Tibial artery (tissue), 4 donors: ENCODE measurements at places on chromosomes 5 and 9.
A peak's percentile ranks its signal among the peaks of the same experiment; 100 is the strongest.

DNA sequence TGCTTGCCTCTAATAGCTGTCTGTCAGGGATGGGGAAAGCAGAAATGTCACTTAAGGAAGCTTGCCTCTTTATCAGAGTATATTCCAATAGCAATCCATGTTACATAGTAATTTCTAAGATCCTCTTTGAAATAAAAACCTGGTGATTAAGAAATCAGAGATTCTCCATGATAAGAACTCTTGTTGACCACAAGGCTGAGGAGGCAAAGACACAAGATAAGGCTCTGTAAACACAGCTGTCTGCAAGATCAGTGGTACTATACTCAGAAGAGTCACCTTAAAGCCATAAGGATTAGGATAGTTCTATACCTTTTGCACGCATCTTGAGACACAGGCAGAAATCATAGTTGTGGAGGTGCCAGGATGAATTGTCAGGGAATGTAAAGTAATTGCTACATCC, 40.3 kb downstream of the HEXB start:
- DNase-seq: no peak

DNA sequence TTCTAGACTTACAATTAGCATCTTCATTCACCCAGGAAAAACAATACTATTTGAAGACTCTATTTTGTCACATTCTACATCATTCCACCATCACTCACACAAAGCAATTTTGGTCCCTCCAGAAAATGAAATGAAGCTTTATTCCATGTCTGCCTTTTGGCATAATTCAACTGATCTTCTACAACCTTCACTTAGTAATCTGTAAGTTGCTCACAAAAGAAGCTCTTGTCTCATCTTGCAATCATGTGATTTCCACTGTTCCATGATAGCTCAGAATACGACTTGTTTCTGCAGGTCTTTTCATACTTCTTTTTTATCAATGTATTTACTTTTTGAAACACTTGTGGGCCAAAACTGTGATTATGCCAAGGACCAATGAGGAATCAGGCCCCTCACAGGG, 261.9 kb upstream of the NR4A3 start:
- DNase-seq: no peak

DNA sequence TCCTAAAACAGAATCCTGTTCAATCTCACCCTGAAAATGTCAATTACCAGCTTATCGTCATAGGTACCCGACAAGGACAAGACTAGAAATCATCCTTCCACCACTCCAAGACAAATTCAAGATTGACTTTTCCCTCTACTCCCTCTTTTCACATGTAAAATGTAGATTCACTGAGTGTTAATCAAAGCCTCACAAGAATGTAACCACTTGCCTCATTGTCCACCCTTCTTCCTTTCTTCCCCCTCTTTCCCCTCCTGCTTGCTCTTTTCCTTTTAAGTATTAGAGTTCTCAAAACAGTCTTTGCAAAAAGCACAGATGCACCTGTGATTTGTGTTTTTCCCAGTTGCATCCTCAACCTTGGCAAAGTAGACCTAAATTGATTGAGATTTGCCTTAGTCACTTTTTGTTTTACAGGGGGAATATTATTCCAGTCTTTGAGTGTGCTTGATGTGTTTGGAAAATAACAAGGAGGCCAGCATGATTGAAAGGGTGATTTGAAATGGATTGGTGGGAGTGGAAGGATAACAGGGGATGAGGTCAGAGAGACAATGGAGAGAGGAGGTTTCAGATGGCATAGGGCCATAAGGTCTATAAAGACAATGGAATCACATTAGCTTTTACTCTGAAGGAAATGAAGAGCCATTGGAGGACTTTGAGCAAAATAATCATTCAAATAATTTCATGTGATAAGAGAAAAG, 231.3 kb upstream of the TYRP1 start:
- DNase-seq: no peak

- DNase-seq: no peak
These were observed 71.5 kb downstream of the PDE8B start for GRCh38 chr5:77281969-77282336.

GRCh38 chr5:148014276-148014675, 49.5 kb upstream of the SPINK5 start:
- no peak for DNase-seq

- no peak for DNase-seq
These were observed 486.8 kb downstream of the PSAT1 start for GRCh38 chr9:78783743-78784142.

GRCh38 chr5:147732291-147732883, 50.1 kb downstream of the JAKMIP2 start:
- no peak for DNase-seq

DNA sequence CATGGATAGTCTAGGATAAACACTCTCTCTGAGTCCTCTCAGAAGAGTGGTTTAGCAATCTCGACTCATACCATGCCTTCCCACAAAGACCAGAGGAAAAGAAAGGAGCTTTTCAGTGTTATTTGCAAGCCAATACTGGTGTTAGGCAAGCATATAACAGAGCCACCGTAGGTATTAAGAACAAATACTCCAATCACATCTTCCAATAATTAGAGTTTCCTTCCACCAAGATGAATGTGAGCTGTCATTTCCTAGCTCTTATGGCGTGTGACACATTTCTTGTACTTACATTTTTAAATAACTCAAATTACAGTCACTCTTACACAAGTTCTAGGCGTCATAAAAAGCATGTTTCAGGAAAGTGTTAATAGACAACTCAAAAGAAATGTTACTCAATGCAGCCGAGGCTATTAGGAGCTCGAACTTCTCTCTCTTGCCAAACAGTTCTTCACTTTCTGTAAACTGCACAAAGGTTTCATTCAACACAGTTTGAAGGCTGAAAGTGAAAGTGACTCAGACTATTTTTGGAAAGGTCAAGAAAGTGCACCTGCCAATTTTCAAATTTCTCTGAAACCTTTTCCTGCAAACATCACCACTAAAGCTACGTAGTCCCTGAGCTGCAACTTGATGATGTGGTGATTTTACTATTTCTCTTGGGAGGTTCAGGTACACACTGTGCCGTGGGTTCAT, 153.8 kb downstream of the AUH start:
- DNase-seq: no peak

GRCh38 chr9:113992994-113993393, 85.1 kb downstream of the AMBP start:
- no peak for DNase-seq

- no peak for DNase-seq
These were observed 127.7 kb downstream of the GCNT1 start for GRCh38 chr9:76586390-76587314.

GRCh38 chr5:10059980-10060379, 189.7 kb downstream of the ATPSCKMT start:
- no peak for DNase-seq

- DNase-seq: no peak
These were observed 206.0 kb upstream of the DMRTA1 start for GRCh38 chr9:22240619-22241018.

- DNase-seq: no peak
These were observed 17.5 kb downstream of the ATOX1 start for GRCh38 chr5:151740958-151741373.

DNA sequence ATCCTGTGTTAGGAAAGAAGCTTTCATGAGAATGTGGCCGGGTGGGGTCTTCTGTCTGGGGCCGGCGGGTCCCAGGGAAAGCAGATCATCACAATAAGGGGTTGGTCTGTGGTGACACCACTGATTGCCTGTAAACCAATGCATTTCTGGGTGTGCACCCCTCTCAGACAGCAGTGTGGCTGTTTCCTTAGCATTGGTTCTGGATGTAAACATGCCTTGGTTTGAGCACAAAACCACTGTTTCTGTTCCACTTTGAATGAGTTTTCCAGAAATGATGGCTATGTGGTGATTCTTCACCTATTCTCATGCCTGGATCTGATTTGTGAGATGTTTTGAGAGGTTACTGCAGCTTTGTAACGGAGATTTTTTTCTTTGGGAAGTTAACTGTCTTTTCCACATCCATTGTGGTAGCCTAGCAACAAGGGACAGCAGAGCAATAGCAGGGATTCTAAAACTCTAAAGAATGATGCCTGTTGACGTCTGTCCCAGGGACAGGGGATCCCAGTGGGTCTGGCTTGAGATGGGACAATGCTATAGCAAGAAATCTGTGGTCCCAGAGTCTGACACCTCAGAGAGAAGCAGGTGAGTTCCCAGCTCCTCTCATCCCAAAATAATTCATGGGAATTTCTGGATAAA, at the start of gene CCDC192:
Gene CCDC192, plus strand, starts transcription at position 466 of the 636 bp plus-strand sequence. Its CDS starts 55 bp downstream, at position 521.
- DNase-seq: no peak

DNA sequence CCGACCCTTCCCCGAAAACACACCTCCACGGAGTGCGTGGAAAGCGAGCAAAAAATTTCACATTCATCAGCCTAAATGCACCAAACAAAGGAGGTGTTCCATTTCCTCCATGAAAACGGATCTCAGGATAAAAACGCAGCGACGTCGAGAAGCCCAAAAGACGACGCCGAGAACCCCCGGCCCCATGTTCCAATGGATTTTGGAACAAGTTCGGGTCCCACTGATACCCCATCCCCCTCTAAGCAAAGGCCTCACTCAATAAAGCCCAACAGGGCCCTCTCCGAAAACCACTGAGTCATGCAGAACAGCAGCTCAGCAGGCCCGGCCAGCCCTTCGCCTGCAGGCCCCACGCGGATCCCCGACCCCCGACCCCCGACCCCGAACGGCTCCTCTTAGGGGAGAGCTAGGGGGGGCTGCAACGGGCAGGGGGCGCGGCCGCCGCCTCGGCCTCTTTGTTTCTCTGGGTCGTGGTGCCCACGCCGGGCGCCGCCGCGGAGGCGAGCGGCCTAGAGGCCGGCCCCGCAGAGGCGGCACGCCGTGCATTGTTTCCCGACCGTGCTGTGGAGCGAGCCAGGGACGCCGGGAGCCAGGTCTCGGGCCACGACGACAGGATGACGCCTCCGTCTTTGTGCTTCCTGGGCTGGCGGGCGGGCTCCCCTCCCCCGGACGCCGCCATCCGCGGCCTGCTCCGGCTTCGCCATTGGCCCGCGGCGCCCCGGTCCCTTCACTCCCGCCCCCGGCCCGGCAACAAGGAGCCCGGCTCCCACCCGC, 915 bp downstream of the ZFAND5 start:
- DNase-seq: peak; percentile 83

DNA sequence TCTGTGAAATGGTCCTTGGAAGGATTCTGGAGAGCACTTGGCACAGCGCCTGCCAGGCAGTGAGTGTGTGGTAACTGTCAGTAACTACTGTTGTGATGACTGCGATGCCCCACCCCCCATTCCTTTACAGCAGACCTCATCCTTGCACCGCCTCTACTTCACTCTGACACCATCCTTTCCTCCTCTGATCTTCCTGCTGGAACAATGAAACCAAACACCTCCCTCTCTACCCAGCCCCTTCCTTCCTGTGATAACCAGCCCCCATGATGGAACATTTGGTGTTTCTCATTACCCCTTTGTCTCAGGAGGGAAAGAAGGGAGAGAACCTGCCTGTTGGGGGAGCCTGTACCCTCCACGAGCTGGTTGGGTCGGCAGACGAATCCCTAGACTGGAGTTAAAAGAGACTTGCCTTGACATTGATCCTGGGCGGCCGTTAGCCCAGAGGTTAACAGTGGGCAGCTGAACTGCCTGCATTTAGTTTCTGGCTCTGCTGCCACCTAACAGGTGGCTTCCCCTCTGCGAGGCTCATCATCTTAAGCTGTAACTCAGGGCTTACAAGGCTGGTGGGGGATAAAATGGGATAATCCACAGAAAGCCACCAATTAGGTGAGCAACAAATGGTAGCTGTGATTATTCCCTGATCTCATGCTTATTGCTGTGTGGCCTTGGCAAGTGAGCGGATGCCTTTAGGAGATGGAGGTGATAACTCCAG, 34.2 kb upstream of the GRPEL2 start:
- no peak for DNase-seq

DNA sequence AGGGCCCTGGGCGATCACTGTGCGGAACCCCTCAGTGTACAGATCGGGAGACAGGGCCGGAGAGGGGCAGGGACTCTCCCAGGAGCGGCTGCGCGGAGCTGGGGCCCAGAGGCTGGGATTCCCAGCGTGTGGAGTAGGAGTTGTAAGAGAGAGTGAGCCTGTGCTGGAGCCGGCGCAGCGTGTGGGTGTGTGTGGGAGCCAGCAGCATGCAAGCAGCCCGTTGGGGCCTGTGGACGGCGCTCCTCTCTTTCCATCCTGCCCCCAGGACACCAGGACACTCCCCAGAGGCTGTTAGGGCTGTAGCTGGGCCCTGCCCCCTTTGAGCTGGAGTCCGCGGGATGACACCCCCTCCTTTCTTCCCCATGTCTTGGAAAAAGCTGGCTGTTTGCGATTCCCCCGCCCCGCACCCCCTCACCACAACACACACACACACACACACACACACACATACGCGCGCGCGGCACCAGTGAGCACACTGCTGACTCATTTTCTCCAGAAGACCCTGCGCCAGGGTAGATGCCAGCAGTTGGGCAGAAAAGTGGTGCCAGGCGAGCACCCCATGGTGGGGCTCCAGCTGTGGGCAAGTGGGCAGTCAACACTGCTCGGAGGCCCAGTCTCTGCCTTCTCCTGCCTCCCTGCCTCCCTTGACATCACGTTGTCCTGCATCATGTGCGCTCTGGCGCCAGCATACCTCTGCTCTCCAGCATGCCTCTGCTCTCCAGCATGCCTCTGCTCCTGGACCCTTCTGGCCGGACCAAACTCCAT, 1.5 kb downstream of the COL27A1 start:
- DNase-seq: peak; percentile 84

DNA sequence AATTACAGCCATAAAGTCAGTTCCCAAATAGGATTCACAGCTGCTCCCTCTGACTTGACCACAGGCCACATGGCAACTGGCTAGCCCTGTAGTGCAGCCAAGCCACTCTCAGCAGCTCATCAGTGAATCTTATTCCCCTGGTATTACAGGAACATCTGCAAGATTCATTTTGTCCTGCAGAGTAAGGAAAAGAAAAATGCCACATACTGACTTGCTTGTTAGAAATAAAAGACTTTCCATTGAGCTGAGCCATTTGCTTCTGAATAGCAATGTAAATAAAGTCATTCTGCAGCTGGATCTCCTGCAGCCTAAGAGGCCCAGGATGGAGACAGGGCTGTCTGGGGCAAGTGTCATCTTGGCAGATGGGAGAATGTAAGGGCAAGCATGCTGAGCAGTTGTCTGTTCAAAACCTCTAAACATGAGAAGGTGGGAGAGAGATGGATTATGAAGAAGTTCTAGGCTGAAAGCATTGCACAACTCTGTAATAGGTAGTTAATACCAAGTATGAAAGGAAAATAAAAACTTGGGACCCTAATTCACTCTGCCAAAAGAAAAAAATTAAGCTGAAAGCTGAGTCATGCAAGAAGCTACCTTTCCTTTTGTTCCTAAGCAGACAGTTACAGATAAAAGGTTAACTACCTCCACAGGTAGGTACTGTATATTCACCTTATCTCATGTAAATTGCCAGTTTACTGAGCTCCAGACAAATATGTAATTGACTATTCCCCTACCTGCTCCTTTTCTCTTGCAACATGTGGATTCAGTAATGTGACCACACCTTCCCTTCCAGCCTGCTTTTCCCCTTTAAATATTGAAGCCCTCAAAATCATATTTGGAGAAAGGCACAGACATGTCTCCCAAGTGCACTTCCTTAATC, 244.4 kb upstream of the RAI14 start:
- no peak for DNase-seq

- DNase-seq: no peak
These were observed 84.2 kb downstream of the GPBP1 start for GRCh38 chr5:57258052-57258451.
